Vein endothelial cell (primary cell): ENCODE measurements at places on chromosomes 1 and 21. TPM values are rescaled to one million over a fixed set of nuclear protein-coding genes. Genes with fewer than 3 reads are reported as not detected.

The SPATA1 gene
- total RNA-seq = 0.98 and 1.1 TPM in 2 replicates

The PLA2G4A gene
- total RNA-seq = 20.3 and 30.4 TPM in 2 replicates

The ZDHHC18 gene
- total RNA-seq = 15.4 and 18.6 TPM in 2 replicates

The PTGFR gene
- under 0.01 and 0.48 TPM in 2 replicates for total RNA-seq

The KRTAP6-3 gene
- not detected in 2 replicates for total RNA-seq

The LEMD1 gene
- total RNA-seq = not detected in 2 replicates

The C1orf53 gene
- 1.3 and 1.9 TPM in 2 replicates for total RNA-seq

The XCL2 gene
- total RNA-seq = not detected in 2 replicates

The KPRP gene
- not detected in 2 replicates for total RNA-seq

The TEKT2 gene
- 0.10 and 0.33 TPM in 2 replicates for total RNA-seq

The CDA gene
- total RNA-seq = 0.98 TPM in 1 of 2 replicates, not detected in the other

The OR1C1 gene
- not detected in 2 replicates for total RNA-seq

The ACTA1 gene
- 0.19 TPM in 1 of 2 replicates, not detected in the other for total RNA-seq

The S100A16 gene
- total RNA-seq = 678 and 716 TPM in 2 replicates

The LDLRAD2 gene
- total RNA-seq = not detected in 2 replicates

The LRRC42 gene
- 27.1 and 27.4 TPM in 2 replicates for total RNA-seq

The LAMC1 gene
- total RNA-seq = 561 and 607 TPM in 2 replicates

The SLAMF9 gene
- not detected in 2 replicates for total RNA-seq

The RUNX3 gene
- not detected in 2 replicates for total RNA-seq
